ENCODE measurements at places on chromosomes 6 and 20.

DNA sequence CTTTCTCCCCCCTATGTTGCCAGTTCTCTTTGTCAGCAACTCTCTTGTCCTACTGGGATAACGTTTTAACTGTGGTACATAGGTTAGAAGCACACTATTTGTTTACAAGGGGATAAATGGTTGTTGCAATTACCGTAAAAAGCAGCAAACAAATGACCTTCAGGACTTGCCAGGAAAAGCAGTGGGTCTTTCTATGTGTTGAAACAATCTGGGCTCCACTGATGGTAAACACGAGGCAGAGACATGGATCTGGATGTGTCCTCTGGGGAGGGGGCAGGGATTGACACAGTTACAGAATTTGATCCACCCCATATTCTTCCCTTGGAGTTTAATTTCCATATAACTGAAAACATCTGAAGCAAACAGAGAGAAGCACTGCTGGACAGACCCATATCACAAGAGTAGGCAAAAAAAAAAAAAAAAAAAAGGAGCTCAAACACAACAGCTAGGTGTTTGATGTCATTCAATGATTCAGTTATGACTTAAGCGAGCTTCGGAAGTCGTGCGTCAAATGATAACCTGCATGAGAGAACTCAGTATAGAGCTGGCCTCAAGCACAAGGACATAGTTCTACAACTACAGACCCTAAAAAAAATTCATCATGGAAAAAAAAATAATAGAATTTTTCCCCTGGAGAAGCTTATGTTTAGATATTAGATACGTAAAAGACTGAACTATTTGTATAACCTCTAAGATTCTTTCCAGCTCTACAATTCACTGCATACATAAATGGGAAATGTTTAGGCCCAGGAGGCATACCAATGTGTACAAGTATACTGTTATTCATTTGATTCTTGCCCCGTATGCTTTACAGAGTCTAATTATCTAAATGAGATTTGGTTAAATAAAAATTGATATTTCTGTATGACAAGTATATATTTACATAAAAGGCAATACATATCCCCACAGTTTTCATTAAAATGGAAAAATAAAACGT, 127.7 kb downstream of the ALDH8A1 start:
- no peak for DNase-seq

DNA sequence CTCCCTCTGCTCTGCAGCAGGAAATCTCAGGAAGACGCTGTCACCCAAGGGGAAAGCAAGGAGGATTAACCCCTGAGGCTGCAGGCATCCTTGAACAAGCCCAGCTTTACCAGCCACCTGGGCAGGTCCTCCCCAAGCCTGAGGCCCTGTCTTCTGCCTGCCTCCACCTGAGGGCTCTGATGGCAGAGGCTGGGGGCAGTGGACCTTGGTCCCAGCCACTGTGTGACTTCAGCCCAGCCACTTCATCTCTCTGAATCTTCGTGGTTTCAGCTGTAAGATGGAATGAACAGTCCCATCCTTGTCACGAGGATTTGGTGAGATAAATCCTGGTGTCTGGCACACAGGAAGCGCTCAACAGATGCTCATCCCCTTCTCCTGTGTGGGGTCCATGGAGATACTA, 8.5 kb upstream of the VSTM2L start:
- DNase-seq = no peak

GRCh38 chr20:10428008-10428407, 6.0 kb downstream of the MKKS start:
- no peak for DNase-seq

DNA sequence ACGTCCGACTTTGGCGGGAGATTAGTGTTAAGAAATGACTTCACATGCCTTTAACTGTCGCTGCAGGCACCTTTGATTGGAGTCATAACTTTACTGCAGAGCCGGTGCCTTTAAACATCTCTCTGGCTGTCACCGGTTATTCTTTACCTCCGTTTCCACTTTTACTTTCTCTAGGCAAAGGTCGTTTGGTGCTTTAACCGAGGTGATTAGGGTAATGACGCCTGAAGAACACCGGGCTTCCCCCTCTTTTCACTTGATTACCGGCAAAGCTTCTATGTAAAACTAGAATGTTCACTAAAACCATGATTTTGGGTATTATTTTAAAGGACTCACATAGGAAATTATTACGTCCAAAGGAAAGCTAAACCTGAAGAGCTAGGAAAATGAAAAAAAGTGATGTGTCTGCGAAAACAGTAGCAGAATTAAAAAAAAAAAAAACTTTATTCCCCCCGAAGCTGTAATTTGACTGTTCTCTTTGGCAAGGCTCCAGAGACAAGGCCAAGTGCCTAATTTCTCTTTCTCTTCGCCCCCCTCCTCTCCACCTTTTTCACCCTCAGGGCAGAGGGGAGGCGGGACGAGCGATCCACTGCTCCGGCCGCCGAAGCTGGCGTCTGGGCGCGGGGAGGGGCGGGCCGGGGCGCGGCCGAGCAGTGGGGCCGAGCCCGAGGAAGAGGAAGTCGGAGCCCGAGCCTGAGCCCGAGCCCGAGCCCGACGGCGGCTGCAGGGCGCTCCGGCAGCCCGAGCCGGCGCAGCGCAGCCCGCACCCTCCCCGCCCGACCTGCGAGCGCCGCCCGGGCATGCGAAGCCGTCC, at the start of gene PLEKHG1:
Gene PLEKHG1, plus strand, starts transcription at position 687 of the 811 bp plus-strand sequence. CDS start 133,797 bp downstream, outside the sequence.
- DNase-seq = peak; percentile 65

GRCh38 chr6:168703990-168704389, 263.0 kb downstream of the SMOC2 start:
- DNase-seq = no peak

GRCh38 chr20:37755665-37756064, 61.8 kb downstream of the CTNNBL1 start:
- DNase-seq = no peak

- DNase-seq = no peak
Measured at GRCh38 chr6:143195349-143195845, 134.7 kb downstream of the AIG1 start.

- no peak for DNase-seq
Measured at GRCh38 chr20:32779500-32780211, 17.5 kb downstream of the DNMT3B start.

Measured in stimulated activated CD4-positive, alpha-beta T cell treated with anti-CD3 and anti-CD28 coated beads, Interleukin-1b, Interleukin-23, amount 100 ng/mL, for 48 hours (primary cell).